ENCODE measurements at places on chromosomes 7 and 10. TPM values are rescaled to one million over a fixed set of nuclear protein-coding genes. Genes with fewer than 3 reads are reported as not detected.

DNA sequence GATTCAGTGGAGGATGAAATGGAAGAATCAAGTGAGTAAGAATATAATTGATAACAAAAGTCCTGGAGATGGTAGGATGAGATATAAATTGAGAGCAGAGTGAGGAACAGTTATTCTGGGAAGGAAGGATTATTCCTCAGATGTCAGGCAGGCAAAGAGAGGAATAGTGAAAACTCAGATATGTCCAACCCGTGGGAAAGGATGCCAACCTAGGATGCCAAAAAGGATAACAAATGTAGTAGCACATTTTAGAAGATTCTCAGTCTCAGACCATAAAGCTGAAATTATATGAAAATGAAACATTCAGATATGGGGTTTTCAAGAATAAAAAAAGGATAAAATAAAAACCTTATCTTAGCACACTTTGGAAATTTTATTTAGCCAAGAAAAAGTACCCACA, 131.1 kb downstream of the SEMA3C start:
- no peak for DNase-seq
- peaks cover 60% of the 10 kb centered on the region for H3K4me1 ChIP-seq
- no peak overlapping the region for H3K4me3 ChIP-seq
- no peak overlapping the region for H3K27ac ChIP-seq
- no peaks in the 10 kb centered on the region for H3K27me3 ChIP-seq
- H3K36me3 ChIP-seq, result no peaks in the 10 kb centered on the region

- no peak overlapping the region for H3K27ac ChIP-seq
- no peaks in the 10 kb centered on the region for H3K4me1 ChIP-seq
- no peak for DNase-seq
- H3K36me3 ChIP-seq, result no peaks in the 10 kb centered on the region
Observed at GRCh38 chr7:20507157-20507556, 108.3 kb upstream of the ABCB5 start.

GRCh38 chr10:34292675-34293074, 522.4 kb downstream of the PARD3 start:
- no peak for DNase-seq
- no peak overlapping the region for H3K4me3 ChIP-seq
- H3K36me3 ChIP-seq, result no peaks in the 10 kb centered on the region
- no peaks in the 10 kb centered on the region for H3K27me3 ChIP-seq

Gene SYT15B
- 0.93 TPM for total RNA-seq

Measured in left ventricle myocardium inferior (tissue), 1 donor.